Thyroid gland (tissue), 4 donors: ENCODE measurements at places on chromosomes 12 and 14.

GRCh38 chr12:115990241-115990640, 287.3 kb downstream of the MED13L start:
- DNase-seq: no peak

DNA sequence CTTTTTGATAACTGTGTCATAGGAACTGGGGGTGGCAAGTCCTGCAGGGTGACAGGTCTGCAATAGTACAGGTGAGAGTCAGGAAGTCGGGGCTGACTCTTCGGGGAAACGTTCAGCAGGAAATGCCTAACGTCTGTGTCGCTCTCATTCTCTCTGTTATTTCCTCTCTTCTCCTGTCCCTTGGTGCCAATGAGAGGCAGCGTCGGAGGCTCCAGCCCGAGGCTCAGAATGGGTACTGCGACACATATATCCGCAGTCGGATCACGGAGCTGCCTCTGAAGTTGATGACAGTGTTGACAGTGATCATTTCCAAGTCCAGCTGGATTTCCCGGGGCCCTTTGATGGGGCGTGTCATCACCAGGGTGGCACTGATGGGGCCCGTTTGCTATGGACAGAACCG, 2.7 kb upstream of the TC2N start:
- no peak for DNase-seq

DNA sequence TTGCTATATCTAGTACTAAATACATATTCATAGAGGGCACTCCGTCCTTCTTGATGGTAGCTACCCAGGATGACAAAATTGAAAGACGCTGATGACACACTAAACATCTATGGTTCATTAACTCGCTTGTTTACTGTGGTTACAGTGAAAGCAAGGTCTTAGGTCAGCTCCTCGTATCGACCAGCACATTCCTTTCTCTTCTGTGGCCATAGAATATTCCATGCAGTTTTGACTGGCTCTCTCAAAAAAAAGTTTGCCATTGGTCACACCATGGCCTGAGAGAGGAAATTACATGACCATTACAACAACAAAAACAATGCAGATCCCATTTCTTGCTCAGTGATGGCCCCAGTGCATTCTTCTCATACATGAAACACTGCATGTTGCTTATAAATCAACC, 411.4 kb upstream of the SOX5 start:
- DNase-seq: no peak

- no peak for DNase-seq
These were observed 257.7 kb downstream of the NAV3 start for GRCh38 chr12:78088391-78088832.

DNA sequence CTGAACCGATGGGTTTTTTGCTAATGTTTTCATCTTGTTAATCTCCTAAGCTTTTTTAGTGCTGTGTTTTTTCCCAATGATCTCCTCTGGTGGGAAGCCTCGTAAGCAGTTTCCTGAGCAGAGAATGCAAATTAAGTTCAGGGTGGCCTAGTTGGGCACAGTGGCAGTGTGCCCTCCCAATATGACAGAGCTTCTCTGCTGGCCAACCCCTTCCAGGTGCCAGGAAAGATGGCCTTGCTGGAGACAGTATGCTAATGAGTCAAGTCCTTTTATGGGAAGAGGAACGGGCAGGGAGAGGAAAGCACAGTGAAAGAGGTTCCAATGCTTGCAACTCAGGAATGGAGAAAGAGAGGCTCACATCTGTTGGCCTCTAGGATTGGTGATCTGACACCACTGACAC, 115.8 kb downstream of the GCH1 start:
- no peak for DNase-seq

DNA sequence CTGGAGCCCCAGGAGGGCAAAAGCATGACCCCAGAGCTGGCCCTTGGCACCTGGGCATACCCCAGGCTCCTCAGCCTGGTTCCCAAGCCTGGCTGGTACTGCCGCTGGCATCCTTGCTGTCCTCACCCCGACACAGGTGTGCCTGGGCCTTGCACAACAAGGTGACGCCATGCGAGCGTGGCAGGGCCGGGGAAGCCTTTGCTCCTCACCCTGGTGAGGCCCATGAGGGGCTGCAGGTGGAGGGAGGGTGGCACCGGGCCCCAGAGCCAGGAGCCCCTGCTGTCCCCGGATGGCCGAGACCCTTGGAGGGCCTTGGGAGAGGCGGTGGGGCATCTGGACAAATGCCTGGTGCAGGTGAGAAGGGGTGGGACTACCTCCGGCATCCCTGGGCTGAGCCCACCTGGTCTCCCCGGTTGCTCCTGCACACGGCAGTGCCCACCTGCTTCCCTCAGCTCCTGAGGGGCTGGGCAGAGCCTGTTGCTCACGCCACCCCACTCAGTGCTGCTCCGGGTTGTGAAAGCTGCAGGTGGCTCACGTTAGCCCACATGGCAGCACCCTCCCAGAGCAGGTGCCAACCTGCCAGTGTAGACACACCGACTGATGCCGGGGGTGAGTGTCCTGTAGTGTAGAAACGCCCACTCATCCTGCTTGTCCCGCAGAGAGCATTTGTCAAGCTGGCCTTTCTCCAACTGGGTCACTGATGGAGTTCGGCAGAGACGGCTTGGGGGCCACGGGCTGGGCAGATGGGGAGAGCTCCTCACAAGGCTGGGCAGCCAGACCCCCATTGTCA, 24.6 kb upstream of the KIF26A start:
- DNase-seq: peak; percentile 3

GRCh38 chr14:104437703-104438102, 141.9 kb upstream of the C14orf180 start:
- DNase-seq: no peak

DNA sequence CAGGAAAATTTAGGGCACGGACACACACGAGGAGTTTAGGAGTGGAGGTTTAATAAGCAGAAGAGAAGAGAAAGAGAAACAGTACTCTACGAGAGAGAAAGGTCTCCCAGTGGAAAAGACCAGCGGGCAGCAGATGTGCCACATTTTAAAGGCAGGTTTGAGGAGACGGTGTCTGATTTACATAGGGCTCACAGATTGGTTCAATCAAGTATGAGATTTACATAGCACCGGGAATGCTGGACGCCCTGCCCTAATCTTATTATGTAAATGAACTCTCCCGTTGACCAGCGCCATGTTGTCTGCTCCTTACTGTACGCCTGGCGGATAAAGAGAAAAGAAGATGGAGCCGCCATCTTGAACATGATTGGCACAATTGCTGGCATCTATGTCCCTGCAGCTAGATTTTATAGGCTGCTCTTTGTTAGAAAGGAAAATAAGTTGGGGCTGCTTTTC, 17.9 kb downstream of the NFKBIA start:
- DNase-seq: peak; percentile 63

- peak; percentile 97 for DNase-seq
These were observed 27.8 kb downstream of the HIP1R start for GRCh38 chr12:122862872-122863701.

GRCh38 chr12:29782285-29782870, 1.4 kb downstream of the TMTC1 start:
- peak; percentile 17 for DNase-seq

DNA sequence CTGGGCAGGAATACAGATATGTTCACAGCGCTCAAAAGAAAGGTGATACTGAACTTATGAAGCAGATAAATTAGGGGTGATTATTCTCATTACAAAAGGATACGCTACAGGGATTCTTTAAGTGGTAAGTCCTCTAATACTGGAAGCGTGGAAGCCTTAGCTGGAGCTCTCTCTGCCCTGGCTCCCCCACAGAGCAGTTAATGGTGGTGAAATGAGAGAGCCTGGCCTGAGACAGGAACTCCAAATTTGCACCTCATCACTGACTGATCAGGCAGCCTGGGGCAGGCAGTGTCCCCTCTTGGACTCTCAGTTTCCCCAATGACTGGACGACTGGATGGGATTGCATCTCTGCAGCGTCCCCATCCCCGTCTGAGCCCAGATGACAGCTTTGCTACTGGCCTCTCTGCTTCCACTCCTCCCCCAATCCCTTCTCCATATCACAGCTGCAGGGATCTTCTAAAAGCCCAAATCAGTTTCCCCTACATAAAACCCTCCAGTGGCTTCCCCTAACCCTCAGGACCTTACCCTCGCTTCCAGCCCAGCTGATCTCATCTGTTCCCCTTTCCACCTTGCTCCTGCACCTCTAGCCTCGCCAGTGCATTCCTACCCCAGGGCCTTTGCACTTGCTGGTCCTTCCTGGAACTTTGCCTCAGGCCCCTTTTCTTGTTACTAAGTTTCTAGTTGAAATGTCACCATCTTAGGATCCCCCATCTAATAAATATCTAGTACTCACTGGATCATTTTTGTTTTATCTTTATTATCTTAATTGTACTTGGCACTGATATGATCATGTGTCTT, 171.7 kb upstream of the LHX5 start:
- DNase-seq: no peak

DNA sequence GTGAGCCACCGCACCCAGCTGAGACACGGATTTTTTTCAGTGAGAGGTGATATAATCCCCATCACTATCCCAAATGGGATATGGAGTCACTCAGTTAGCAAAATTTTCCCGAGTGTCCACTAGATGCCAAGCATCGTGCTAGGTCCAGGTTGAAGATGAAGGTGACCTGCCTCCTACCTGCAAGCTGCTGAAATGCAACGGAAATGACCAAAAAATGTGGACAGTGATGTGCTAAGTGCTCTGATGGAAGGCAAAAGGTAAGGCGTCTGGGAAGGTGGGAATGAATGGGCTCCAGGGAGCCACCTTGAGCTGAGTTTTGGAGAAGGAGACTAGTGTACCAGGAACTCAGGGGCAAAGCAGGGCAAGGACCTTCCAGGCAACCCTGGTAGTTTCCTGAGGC, 64.6 kb downstream of the CALM1 start:
- no peak for DNase-seq

GRCh38 chr12:115956659-115957058, 320.8 kb downstream of the MED13L start:
- DNase-seq: no peak

DNA sequence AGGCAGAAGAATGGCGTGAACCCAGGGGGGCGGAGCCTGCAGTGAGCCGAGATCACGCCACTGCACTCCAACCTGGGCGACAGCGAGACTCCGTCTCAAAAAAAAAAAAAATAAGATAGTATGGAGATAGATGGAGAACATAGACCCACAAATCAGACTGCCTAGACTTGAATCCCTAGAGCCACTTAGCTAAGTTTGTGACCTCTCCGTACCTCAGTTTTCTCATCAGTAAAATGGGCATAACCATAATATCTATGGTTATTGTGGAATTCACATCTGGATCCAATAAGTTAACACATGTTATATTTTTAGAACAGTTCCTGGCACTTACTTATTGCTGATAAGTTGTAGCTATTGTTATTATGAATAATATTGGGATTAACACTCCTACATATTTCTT, 7.2 kb downstream of the PROX2 start:
- DNase-seq: no peak

DNA sequence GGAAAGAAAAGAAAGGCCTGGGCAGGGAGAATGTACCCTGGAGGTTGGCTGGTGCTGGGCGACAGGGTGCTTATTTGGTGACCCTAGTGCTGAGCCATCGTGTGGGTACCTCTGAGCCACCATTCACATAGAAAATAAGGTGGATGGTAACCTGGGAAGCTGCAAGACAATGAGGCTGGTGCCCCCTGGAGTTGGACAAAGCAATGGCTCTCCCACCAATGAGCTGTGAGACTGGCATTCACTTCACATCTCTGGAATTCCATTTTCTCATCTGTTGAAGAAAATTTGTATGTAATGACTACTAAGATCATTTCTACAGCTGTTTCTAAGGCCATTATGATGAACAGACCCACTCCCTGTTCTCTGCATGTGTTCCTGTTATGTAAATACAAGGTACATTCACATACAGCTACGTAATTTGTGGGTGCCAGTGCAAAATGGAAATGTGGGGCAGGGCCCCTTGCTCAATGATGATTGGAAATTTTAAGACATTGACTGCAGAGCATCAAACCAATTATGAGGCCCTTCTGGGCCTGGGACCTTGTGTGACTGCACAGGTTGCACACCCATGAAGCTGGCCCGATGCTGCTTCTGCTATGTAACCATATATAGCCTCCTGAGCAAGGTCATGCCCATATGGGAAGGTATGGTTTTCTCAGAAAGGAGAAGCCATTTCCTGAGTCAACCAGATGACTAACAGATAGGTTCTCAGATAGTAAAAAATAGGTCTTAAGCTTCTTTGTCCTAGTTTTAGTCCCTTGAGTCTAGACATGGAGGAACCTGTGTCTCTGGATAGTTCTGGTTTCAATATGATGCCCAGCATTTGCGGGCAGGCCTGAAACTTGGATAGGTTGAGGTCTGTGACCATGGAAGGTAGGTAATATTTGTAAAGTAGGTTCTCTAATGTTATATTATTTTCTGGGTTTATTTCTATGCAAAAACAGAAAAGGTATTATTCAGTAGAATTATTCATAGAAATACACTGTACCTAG, 63.4 kb upstream of the IGF1 start:
- DNase-seq: peak; percentile 37

- DNase-seq: peak; percentile 86
These were observed 3.0 kb upstream of the PIGH start for GRCh38 chr14:67602995-67603545.
